ENCODE measurements at places on chromosomes 5 and 9.

GRCh38 chr5:10220248-10220647, 29.4 kb downstream of the ATPSCKMT start:
- DNase-seq, result no peak

- no peak for DNase-seq
These were observed 33.5 kb downstream of the TPPP start for GRCh38 chr5:659496-660263.

- no peak for DNase-seq
These were observed 74.3 kb upstream of the STXBP1 start for GRCh38 chr9:127537792-127538191.

- no peak for DNase-seq
These were observed 27.6 kb downstream of the SEMA4D start for GRCh38 chr9:89470224-89470839.

- no peak for DNase-seq
These were observed 56.8 kb downstream of the ANGPTL2 start for GRCh38 chr9:127065592-127065991.

- no peak for DNase-seq
These were observed 221.6 kb downstream of the NFIB start for GRCh38 chr9:14092344-14092743.

GRCh38 chr5:37774912-37775483, 64.8 kb downstream of the GDNF start:
- no peak for DNase-seq

DNA sequence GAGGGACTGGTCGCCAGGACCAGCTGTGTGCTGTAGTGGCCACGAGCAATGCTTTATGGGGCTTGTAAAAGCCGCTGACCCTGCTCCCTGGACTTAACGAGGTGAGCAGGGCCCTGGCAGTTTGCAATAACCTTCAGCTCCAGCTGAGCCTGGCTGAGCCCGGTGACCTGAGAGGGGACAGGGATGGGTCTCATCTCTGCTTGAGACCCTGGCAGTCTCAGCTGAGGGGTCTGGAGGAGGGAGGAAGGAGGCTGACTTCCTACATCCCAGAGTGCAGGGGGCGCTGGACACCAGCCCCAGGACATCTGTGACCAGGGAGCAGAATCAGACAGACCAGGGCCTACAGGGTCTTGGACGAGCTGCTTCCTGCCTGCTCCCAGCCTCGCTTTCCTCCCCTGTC, 277.5 kb upstream of the MVB12B start:
- DNase-seq, result no peak

DNA sequence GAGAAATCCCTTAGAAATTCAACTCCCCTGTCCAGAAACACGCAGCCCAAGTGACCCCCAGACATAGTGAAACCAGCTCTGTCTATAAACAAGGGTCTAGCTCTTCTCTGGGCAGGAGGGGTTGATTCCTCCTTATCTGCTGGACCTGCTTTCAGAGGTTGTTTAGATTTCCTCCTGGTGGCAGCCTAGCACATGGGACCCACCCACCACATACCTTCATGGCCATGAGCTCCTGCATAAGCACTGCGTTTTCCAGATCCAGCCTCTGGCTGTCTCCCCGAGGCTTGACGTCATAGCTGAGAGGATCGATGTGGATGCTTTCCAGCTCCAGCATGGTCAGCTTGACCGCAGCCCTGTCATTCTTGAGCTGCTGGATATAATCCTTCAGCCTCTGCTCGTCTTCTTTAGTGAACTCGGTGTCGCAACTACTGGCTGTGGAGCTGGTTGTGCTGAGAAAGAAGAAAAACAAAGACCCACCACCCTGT, 77.0 kb downstream of the DCP2 start:
- no peak for DNase-seq

GRCh38 chr9:132589148-132590036, 7.0 kb downstream of the BARHL1 start:
- DNase-seq, result no peak

DNA sequence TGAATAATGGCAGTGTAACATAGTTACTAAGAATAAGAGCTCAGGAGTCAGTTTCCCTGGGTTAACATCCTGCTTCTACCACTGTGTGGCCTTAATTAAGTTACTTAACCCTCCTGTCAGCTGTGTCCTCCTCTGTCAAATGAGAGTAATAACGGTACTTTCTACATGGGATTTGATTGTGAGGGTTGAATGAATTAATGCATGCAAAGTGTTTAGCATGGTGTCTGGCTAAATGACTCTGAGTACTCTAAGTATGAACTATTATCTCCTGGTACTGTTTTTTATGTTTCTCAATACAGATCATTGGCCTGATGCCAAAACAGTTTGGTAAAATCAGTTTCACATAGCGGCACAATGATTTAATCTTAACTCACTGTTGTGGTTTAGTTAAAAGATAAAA, 19.6 kb downstream of the ZNF131 start:
- DNase-seq, result no peak

DNA sequence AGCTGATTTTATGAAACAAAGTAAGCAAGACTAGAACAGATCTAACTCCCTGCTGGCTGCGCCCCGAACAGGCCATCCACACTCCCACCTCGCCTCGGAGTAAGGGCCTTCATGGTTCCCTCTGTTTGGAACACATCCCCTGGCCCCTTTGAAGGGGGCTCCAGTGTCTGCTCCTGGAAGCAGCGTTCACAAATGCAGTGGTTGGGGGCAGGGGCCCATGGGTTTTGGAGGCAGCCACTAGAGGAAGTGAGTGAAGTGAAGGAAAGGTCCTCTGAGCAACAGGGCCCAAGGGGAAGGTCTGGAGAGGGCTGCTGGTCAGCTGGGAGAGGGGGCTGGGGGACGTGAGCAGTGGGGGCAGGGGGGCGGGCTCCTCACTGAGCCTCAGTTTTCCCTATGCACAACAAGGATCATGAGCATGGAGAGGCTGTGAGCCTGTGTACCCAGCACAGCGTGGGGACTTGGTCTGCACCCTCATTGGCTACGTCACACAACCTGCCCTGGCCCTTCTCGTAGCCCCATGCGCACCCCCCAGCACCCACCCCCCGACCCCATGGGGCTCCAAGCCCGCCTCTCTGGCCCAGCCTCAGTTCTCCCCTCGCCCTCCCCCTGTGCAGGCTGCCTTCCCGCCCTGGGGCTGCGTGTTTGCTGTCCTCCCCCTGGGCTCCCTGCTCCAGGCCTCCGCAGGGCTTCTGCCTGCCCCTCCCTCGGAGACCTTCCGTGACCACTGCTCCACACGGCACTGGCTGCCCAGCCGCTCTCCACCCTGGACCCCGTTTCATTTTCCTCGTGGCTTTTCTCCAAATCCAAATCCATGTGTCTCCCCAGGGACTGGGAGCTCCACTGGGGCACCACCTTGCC, 39.5 kb downstream of the RASGEF1C start:
- DNase-seq, result no peak

DNA sequence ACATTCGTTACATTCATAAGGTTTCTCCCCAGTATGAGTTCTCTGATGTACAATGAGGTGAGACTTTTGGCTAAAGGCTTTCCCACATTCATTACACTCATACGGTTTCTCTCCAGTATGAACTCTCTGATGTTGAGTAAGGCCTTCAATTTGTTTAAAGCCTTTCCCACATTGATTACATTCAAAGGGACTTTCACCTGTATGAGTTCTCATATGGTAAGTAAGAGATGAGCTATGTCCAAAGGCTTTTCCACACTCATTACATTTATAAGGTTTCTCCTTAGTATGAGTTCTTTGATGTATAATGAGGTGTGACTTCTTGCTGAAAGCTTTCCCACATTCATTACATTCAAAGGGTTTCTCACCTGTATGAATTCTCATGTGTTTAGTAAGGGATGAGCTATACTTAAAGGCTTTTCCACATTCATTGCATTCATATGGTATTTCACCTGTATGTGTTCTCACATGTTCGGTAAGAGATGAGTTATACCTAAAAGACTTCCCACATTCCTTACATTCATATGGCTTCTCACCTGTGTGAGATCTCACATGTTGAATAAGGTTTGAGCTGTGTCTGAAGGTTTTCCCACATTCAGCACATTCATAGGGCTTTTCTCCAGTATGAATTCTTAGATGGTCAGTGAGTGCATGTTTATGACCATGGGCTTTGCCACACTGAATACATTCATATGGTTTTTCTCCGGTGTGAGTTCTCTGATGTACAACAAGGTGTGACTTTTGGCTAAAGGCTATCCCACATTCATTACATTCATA, 13.5 kb downstream of the ZFP37 start:
- no peak for DNase-seq

DNA sequence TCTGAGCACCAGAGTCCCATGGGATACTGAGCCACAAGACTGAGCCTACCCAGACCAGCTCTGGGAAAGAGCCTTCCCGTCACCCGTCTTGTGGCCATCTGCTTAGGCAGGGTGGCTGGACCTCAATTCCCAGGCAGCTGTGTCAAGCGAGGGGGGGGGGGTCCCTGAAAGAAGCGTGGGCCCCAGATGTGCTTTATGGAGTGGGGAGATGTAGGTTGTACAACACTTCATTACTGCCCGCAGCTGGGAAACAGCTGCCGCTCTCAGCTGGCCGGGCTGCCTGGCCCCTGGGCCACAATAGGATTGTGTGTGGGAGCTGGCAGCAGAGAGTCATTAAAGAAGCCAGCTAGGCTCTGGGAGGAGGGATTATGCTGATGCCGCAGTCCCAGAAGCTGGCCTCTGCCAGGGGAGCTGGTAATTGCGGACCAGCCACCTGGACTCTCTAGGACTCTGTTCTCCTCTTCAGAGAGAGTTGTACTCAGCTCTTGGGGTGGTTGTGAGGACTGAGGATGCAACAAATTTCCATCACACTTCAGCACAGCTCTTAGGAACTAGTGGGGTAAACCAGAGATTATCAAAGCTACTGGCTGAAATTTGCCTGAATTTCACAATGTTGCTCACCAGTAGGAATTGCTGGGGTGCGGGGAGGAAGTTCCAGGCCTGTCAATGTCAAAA, 145.4 kb downstream of the GADD45G start:
- no peak for DNase-seq

GRCh38 chr5:157540707-157541446, 34.7 kb downstream of the ADAM19 start:
- peak; percentile 72 for DNase-seq

GRCh38 chr9:24721621-24722020, 175.9 kb upstream of the IZUMO3 start:
- no peak for DNase-seq

GRCh38 chr9:8349376-8349775, 549.8 kb upstream of the DMAC1 start:
- no peak for DNase-seq

- DNase-seq, result no peak
These were observed 2075.3 kb upstream of the C9orf72 start for GRCh38 chr9:29648601-29649000.

DNA sequence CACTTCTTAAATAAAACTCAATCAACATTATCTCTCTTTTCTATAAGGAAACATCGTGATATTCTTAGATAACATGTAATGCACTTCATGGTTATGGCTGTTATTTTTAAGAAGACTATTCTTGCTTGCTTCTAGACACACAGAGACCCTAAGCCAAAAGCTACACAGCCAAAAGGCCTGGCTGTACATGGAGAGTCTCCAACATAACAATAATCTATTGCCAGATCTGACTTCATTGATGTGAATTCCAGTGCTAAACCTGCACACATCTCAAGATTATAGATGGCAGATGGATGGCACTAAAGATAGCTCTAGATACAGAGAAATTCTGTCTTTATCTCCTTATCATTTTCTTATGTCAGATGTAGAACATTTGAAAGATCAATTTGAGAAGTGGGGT, 811.6 kb upstream of the ZNF608 start:
- no peak for DNase-seq

DNA sequence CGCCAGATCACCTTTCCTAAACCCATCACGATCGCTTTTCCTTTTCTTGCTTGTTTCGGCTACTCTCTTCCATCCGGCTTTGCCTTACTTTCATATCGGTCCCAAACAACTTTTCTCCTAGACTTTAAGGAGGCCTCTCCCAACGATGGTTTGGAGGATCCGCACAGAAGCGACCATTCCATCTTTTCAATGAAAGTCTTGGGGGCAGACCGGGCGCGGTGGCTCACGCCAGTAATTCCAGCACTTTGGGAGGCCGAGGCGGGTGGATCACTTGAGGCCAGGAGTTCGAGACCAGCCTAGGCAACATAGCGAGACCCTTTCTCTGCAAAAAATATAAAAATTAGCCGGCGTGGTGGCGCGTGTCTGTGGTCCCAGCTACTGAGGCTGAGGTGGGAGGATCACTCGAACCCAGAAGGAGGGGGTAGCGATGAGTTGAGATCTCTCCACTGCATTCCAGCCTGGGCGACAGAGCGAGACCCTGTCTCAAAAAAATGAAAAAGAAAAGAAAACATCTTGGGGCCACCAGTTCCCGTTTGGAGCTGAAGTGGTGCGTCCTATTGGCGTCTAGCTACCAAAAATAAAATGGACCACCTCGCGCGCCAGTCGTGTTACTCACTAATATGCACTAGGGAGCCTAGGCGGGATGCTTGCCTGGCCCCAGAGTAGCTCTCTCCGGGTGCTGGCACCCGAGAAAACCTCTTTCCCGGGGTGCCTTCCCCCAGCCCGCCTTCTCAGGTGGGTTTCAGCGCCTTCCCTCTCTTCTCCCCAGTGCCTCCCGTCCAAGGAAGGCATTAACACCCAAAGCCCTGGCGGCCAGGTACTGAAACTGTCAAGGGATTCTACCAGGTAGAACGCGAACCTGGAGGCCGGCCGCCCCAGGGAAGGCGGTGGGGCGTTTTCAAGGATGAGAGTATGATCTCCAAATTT, 800 bp upstream of the AP3B1 start:
- peak; percentile 26 for DNase-seq

- DNase-seq, result no peak
These were observed 98.8 kb downstream of the KLHL3 start for GRCh38 chr5:137636830-137637714.

DNA sequence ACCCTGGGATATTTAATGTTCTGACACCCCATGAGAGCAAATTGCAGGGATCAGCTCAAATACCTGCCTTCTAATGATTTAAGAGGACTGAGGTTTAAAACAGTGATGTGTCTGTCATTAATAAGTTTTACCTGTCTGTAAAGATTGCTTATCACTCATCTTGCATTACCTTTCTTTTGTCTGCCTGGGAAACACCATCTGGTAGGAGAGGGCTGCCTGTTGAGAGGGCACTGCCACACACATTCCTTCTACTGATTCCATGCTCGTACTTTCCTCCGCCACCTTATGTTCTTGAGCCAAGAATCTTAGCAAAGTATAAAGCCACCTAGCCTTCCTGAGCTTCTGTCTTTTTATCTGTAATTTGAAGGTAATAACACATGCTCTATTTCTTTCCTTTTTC, 118.6 kb downstream of the KCTD16 start:
- no peak for DNase-seq

DNA sequence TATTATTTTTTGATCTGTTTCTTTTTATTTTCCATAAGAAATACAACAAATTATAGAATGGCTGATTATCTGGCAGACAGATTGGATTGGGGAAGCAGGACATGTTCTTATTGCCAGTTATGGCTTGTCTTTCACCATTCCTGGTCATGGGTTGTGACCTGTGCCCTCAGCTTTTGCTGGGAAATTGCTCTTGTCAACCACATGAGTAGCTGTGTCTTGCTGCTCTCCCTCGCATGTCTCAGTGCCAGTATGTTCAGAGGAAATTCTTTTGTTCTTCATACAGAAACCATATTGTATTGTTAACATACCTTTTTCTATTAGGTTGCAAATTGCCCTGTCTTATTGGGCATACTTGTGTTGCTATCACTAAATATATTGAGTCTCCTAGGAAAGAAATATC, 344.1 kb downstream of the OSTF1 start:
- no peak for DNase-seq

GRCh38 chr5:56152437-56152836, 80.7 kb downstream of the ANKRD55 start:
- DNase-seq, result no peak

- DNase-seq, result peak; percentile 48
These were observed 851 bp downstream of the NACC2 start for GRCh38 chr9:136093995-136094881.

GRCh38 chr5:71932655-71933338, 174.5 kb upstream of the MAP1B start:
- no peak for DNase-seq

- DNase-seq, result no peak
These were observed 42.5 kb downstream of the SLC6A3 start for GRCh38 chr5:1402611-1403255.
